Stimulated activated CD8-positive, alpha-beta memory T cell treated with anti-CD3 and anti-CD28 coated beads, Interleukin-4, amount 100 ng/mL, for 24 hours (primary cell): ENCODE measurements at places on chromosomes 5 and 9.

DNA sequence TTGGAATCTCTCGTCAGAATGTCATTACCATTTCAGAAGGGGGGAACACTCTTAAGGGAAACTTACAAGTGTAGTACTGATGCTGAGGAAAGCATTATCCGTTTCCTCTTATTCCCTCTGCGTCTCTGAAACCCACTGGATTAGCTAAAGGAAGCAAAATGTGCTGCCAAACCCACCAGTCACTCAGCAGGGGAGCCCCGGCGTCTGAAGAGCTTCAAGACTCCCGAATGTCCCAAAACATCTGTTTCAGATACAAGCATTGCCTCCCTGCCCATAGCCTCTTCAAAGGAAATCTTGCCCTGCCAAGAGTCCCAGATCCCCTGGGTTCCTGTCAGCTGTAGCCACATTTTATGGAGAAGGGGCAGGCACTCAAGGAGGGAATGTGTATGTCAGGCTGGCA is 1.0 kb upstream of the HCN1 start:
- DNase-seq: no peak

GRCh38 chr5:149500922-149501582 is 50.2 kb downstream of the CSNK1A1 start:
- no peak for DNase-seq

GRCh38 chr9:75112789-75113188 is 24.5 kb downstream of the OSTF1 start:
- no peak for DNase-seq

DNA sequence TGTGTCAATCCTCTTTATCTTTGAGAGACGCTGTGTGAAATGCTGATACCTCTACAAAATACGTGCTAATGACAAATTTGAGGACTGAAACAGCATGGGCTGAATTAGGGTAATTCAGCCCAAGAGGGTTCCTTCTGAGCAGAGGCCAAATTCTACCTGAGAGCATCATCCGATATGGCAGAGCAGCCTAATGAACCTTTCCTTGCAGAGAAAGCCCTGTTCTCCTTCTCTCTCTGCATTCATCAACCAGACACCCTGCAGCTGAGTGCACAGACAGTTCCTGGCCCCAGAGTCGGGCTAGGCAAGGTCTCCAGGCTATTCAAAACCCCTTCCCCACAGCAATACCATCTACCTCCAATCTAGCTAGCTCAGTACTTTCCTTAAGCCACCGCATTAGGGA is 77.9 kb downstream of the TRIM32 start:
- no peak for DNase-seq

DNA sequence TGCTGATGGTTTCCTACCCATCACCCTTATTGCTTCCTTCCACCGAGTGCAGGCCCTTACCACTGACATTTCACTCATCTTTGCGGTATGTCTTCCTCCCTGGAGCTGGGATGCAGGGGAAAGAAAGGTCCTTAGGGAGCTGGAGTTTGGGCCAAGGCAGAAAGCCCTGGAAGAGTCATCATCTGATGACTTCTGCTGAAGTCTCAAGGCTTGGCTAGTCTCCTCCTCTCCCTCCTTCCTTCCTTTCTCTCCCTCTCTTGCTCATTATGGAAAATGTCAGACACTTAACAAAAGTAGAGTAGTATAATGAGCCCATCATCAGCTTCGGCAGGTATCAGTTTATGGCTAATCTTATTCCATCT is 40.0 kb downstream of the LARP1 start:
- DNase-seq: no peak

DNA sequence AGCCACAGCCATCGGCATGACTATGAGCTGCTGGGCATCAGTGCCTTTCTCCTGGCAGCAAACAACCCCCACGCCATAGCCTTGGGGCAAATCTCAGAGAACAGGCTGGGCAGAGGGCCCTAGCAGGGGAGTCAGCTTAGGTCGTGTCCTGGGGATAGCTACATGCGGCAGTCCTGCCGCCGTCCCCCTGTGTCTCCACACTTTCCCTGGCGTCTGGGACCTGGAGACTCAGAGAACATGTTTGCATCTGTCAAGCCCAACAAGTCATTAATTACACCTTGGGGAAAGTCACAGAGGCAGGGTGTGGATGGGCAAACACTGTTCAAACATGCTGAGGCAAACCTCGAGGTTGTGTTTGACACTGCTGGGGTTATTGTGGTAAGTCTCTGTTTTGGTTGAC is 123.6 kb downstream of the C5orf15 start:
- DNase-seq: no peak

DNA sequence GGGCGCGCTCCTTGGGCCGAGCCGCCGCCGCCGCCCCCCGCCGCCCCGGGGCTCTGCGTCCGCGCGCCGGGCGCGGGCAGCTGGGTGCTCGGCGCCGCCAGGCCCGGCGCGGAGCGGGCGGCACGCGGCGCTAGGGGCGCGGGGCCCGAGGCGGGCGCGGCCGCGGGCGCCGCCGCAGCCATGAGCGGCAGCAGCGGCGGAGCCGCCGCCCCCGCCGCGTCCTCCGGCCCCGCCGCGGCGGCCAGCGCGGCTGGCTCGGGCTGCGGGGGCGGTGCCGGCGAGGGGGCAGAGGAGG is 351 bp downstream of the TRIO start:
- no peak for DNase-seq

GRCh38 chr9:29514336-29514735 is 1941.1 kb upstream of the C9orf72 start:
- no peak for DNase-seq

DNA sequence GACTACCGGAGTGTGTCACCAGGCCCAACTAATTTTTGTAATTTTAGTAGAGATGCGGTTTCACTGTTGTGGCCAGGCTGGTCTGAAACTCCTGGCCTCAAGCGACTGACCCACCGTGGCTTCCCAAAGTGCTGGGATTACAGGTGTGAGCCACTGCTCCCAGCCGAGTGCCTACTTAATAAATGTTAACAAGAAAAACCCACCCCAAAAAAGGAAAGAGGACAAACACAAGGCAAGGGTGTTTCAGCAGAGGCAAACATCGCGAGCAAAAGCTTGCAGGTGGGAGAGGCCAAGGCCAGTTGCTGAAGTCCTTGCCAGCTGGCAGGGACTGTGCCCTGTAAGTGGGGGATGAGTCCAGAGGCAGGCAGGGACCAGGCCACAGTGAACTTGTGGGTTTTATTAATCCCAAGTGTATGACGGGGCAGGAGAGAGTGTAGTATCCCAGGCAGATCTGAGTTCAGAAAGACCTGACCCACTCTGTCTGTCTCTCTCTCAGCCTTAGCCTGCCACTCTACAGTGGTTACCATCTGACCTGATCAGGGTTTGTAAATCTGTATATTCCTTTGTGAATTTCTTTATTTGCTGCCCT is 6.4 kb upstream of the FPGS start:
- no peak for DNase-seq

DNA sequence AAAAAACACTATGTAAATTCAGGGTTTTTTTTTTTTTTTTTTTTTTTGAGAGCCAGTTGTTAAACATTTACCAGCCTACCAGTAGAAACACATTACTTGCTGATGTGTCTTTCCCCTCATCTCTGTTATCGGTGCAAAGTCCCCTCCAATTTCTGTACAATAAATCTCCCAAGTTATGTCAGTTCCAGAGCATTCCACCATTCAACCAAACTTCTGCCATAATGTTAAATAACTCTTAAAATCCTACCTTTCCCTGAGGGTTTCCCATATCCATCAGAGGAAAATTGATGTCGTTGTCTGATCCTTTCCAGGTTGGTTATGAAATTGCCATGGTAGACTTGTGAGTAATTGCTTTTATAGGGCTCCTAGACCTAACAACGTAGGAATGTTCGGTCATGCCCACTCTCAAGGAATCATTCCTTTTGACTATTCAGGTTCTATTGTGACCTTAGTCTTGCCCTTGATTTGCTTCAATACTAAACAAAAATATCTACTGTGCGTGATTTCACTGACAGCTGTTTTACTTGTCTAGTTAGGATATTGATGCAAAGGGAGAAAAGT is 5.6 kb upstream of the PPP2R2B start:
- DNase-seq: no peak

DNA sequence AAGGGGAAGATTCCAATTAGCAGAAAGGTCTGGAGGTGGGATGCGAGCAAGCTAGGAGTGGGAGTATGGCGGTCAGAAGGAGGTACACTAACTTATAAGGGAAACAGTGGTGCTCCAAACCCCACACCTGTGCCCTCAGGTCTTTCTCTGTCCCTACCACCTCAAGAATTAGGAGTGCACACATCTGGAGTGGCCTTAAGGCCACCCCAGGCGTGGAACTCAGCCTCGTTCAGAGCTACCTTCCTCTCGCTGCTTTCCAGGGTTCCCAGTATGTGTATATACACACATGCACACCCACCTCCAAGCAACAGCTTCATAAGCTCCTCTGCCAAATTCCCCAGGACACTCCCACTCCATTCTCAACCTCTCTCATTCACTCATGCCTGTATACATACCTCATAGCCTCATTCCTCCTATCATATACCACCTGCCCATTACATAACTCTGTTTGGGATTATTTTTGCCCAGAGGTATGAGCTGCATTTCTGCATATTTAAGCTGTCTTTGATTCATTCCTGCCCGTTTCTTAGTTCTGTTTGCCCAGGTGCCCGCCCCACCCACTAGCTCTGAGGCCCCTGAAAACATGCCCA is 118.7 kb downstream of the PSD2 start:
- DNase-seq: no peak

- no peak for DNase-seq
Measured at GRCh38 chr5:76192837-76193236, 109.7 kb downstream of the SV2C start.

- no peak for DNase-seq
Measured at GRCh38 chr9:92749071-92749933, 15.3 kb downstream of the BICD2 start.

DNA sequence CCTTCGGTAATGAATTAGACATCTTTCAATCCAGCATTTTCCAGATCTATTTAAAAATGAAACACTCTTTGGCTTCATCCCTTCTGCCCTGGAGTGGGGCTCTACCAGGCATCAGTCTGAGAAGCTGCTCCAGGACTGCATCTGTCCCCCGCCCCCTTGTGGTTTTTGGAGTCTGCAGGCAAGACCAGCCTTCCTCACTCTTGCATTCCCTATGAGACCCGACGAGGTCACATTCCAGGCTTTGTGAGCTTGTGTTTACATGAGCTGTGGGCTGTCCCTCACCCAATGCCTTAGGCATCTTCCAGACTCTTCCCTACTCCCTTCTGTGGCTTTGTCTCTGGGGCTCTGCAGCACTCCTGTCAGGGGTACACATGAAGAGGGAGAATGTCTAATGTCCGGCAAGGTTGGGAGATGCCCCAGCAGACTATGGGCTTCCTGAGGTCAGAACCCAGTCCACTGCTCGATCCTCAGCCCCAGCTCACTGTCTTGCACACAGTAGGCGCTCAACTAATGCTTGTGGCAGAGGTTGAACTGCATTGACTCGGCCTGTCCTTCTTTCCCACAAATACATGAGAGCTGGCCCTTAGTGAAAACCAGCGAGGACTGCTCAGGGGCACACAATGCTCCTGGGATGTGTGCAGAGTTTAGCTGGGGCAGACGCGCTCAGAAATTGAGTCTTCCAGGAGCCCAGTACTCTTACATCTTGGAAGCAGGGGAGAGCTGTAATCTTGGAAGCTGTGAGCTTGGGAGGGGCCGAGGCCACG is 11.7 kb upstream of the GADD45G start:
- DNase-seq: no peak

DNA sequence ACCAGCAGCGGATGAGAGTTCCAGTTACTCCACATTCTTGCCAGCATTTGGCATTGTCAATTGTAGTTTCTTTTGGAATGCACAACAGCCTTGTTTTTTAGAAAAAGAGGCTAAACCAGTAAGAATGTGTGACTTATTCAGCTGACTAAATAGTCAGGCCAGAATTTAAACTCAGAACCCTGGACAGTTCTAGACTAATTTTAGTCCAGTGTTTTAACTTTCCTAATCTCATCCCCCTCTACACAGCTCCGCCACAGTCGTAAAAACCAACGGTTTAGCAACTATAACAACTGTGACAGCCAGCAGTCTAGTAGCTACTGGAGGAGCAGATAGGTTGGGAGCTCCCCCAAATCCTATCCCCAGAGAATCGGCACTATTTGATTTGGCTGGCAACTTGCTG is 103.7 kb downstream of the FOXD1 start:
- no peak for DNase-seq

DNA sequence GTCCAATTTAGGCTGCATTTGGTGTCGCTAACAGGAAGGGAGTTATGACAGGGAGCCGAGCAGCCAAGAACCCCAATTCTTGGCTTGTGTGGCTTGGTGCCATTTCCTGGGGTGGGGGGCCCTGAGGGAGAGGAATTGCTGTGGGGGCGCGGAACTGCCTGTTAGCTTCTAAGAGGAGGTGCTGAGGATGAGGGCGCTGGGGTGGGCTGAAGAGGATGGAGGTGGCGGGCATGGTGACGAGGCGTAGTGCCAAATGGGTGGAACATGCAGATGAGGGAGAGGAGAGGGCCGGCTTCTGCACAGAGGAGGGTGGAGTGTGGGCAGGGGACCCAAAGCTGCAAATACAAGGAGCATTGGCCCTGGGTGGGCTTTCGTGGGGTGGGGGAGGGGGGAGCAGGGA is 27.9 kb downstream of the IER5L start:
- DNase-seq: no peak

DNA sequence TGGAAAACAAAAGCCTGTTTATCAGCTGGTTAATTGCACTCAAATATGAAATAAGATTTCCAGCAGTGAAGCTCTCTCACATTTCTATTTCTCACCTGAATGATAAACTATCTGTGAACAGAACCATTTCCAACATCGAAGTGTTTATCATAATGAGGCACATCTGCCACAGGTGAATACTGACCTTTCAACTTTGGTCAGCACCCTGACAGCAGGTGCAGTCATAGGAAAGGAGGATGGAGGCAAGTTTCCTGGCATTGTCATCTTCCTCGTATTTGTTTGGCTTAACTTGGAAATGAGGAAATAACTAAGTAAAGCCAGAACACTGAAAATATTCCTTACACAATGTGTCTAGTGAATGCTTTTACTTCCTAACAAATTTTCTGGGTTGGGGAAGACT is 716.4 kb downstream of the NR2F1-AS1 start:
- DNase-seq: no peak

DNA sequence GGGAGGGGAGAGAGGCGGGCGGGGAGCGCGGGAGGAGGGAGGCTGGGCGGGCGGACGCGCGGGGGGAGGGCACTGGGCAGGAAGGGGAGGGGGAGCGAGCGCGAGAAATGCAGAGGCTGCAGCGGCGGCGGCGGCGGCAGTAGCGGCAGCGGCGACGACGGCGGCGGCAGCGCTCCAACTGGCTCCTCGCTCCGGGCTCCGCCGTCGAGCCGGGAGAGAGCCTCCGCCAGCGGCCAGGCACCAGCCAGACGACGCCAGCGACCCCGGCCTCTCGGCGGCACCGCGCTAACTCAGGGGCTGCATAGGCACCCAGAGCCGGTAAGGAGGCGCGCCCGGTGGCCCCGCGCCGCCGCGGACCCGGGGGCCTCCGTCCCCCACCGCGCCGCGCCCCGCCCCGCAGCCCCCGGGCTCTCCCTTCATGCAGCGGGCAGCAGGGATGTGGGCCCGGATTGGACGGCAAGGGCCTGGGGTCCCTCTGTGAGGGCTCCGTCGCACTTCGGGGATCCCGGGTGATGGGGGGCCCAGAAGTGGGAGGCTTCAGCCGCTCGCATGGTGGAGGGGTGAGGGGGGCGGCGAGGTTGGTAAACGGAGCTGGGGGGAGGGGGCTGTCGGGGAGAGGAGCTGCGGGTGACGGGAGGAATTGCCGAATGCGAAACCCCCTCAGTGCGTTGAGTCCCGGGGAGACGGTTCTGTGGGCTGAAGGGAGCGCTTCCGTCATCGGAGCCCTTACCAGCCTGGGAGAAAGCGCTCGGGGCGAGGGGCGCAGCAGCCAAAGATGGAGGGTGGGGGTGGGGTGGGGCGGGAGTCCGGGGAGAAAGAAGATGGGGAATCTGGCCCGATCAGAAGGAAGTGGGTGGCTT is at the start of gene BASP1:
Gene BASP1 (plus strand): TSS at position 139 of the 860 bp plus-strand sequence. CDS start 57,586 bp downstream, outside the sequence.
- DNase-seq: no peak
